Central memory CD8-positive, alpha-beta T cell (primary cell): ENCODE measurements at places on chromosomes 11 and 22.

DNA sequence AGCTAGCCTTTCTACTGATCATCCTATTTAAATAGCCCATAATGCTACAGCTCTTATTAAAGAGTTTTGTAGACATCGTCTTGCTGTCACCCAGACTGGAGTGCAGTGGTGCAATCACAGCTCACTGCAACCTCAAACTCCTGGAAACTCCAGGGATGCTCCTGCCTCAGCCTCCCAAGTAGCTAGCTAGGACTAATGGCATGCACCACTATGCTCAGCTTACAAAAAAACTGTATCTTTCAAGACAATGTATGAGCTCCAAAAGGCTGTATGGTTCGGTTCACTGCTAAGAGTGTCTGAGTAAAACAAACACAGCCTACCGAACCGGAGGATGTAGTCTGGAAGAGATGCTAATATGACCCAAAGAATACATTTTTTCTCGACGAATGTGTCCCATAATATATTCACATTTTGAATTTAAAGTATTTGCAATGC lies 2.6 kb downstream of the TAF1D start:
- DNase-seq: no peak

GRCh38 chr11:57214098-57214417 lies 23.0 kb downstream of the APLNR start:
- no peak for DNase-seq

GRCh38 chr22:20453222-20453621 lies 15.6 kb upstream of the SCARF2 start:
- DNase-seq: no peak

DNA sequence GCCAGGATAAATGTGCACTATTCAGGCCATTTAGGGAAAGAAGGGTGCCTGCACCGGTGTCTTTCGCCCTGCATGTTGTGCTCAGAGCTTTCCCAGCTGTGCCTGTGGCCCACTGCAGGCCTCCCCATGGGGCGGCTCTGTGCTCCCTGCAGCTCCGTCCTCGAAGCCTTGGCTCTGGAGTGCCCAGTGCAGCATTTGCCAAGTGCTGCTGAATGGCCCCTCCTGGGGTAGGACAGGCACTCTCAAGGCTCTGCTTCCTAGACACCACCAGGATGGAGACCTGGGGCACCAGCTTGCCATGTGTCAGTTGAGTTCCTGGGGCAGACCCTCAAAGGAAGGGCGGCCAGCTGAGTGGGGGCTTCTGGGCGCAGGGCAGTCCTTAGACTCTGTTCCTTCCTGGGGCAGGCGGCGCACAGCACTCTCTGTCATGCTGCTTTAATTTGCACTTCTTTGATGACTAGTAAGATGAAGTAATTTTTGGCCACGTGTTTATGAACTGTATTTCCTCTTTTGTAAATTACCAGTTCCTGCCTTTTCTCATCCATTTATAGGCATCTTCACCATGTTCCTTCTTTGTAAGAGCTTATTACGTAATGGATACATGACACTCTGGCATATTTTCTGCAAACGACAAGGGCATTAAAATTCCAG lies 32.1 kb upstream of the GNB1L start:
- DNase-seq: no peak

DNA sequence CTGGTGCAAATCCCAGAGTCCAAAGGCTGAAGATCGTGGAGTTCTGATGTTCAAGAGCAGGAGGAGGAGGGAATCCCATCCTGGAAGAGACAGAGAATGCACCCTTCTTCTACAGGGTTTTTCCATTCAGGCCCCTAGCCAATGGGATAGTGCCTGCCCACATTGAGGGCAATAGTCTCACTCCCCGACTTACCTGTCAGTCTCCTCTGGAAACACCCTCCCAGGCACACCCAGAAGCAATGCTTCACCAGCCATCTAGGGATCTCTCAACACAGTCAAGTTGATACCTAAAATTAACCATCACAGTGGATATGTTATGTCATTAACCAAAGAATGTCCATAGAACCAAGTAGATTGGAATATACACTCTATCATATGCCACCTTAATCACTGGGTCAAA lies 72.9 kb downstream of the FAM83F start:
- DNase-seq: no peak

GRCh38 chr11:109914809-109915653 lies 178.2 kb upstream of the ZC3H12C start:
- no peak for DNase-seq

- DNase-seq: no peak
Observed at GRCh38 chr11:15204711-15205110, 90.0 kb downstream of the INSC start.

DNA sequence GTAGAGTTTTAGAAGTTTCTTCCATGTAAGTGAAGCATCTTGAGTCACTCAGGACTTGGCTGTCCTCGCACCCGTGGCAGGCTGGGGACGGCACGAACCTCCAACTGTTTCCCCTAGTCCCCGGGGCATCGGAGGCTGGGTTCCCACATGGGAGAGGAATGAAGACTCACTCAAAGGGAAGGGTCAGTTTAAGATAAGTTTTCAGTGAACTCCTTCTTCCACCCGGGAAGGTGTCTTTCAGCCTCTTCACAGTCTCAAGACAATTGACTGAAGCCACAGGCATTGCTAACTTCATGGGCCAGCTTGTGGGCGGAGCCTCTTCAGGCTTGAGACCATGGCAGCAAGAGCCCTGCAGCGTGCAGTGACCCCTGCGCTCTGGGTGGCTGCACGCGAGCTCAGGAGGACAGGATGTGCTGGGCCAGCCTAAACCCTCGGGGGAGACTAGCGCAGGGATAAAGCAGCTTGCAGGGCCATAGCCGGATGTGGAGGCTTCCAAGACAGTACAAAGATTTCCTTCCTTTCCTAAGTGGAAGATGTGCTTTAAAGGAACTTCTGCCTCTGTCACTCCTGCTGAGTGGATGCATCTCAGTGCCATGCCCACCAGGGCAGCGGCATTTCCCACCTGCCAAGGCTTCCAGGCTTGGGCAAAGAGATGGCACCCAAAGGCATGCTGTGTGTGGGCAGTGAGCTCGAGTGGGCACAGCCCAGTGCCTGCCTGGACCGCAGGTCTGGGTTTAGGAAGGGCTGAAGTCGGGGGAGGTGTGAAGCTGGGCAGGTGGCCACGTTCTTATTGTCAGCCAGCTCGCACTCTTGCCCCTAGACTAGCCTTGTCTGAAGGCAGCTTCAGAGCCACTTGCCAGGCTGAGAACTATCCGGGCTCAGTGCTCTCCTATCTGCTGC lies 32.9 kb downstream of the PPIL2 start:
- no peak for DNase-seq

DNA sequence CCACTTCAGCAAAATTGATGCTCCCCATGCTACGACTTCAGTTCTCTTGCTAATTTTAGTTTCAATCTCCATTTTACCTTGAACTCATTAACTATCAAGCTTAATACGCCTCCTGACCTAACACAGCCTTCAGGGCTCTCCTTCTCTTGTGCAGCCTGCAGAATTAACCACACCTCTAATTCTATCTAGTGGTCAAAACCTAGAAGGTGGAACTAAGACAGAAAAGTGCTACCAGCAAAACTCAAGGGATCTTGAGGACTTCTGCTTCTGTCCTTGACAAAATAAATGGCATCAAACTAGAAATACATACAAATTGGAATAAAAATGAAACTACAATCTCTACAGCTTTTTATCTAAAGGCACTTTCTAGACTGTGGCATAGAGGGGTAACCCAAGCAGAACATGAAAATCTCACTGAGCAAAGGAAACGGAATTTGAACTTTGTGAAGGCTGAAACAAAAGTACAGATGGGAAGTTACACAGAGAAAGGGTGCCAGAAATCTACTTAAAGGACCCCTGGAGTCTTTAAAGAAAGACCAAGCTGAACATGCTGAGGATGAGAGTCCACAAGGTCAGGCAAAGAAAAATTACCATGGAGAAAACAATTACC lies 10.7 kb downstream of the CWF19L2 start:
- DNase-seq: no peak

DNA sequence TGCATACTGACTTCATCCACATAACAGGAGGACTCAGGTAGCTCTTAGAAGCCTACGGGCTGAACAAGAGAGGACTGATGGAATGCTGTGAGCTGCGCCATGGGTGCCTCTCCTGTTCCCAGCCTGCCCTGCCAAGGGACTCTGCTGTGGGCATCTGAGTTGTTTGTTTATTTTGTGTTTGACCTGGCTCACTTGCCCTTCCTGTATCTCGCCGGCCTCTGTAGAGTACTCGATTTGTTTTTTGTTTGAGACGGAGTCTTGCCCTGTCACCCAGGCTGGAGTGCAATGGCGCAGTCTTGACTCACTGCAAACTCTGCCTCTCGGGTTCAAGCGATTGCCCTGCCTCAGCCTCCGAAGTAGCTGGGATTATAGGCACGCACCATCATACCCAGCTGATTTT lies 1.8 kb downstream of the TTC38 start:
- no peak for DNase-seq

DNA sequence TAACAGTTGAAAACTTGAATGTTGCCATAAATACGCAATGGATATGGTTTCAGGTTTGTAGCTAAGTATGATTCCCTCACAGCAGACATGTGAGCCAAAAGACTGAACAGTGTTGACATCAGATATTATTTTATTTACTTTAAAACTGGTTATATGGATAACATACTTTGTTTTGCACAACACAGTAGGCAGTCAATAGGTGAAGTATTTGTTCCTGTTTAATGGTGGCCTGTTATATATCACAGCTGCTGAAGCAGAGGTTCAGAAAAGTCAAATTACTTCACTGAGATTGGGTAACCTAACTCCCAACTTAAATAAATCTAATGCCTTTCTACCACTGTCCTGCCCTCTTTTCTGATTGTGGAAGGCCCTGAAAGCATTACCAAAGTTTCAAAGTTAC lies 44.6 kb downstream of the YAP1 start:
- DNase-seq: no peak

DNA sequence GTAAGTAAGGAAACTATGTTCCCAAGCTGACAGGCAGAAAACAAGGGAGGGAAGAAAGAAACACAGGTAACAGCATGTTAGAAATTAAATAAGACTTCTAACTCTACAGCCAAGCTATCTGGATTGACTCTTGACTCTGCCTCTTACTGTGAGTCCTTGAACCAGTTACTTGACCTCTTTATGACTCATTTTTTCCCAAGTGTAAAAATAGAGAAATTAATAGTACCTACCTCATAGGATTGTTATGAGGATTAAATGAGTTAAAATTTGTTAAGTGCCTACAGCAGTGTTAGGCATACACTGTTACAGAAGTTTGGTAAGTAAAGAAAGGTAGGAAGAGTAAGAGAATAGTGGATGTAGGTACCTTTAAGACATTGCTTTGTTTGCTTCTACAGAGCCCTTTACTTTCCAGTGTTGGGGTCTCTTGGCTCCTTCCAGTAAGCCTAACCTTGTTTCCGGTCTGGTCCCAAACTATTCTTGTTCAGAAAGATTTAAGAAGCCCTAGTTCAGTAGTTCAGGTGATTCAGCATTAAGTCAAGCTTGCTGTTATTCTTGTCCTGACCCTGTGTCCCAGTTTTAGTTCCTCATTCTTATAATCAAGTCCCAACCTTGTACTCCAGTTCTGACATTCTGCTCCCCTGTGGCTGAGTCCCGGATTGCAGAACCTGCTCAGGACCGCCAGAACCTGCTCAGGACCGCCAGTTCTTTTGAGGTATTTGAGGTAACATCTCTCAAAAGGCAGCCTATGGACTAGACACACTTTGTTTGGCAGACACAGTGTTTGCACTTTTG lies 963.4 kb upstream of the CCDC90B start:
- no peak for DNase-seq

GRCh38 chr22:20110359-20110985 lies 5.4 kb upstream of the RANBP1 start:
- no peak for DNase-seq

GRCh38 chr11:100066399-100066798 lies 620.7 kb upstream of the ARHGAP42 start:
- DNase-seq: no peak

DNA sequence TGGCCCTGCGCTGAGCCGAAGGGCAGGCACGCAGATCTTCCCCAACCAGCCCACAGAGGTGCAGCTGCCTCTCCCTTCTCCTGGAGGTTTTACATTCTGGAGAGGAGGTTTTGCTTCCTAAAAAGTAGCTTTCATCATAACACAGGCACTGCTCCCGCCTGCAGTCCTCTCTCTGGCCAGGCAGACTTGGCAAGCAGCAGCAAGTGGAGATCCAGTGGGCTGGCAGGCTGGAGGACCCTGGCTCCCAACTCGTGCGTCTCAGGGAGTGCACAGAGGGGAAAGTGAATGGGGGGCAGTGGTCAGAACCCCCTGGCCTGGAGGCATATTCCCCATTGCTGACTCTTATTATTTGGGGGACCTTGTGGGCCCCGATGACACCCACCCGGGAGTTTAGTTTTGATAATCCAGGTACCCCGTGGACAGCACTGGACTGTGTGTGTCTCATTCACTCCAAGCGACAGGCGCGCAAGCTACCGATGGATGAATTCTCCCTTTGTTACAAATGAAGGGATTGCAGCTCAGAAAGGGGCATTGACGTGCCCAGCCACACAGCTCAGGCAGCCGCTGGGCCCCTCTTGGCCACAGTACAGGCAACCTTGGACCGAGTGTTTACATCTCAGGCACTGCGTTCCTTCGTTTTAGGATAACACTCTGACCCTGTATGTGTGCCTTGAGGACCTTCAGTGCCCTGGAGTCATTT lies 1223.9 kb downstream of the BRD1 start:
- no peak for DNase-seq

DNA sequence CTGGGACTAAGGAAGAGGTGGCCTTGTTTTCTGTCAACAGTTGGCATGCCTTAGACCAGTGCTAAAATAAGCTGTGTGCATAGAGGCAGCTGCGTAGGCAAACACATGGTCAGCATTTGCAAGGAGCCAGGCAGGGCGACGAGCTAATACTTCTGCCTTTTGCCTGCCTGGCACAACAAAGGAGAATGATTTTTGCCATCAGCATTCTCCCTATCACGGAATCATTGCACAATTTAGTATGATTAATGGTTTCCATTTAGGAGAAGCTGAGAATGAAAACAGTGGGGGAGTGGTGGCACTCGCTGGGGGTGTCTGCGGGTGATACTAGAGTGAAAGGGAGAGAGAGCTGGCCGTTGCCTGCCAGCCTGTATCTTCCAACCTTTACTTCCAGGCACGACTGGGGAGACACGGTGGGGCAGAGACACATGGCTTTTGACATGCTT lies 336.0 kb downstream of the CADM1 start:
- DNase-seq: no peak

- no peak for DNase-seq
Observed at GRCh38 chr11:72519220-72519881, 85.0 kb upstream of the CLPB start.

GRCh38 chr11:48033918-48034341 lies 53.6 kb downstream of the PTPRJ start:
- DNase-seq: no peak

GRCh38 chr11:26801601-26802000 lies 79.7 kb upstream of the SLC5A12 start:
- no peak for DNase-seq

GRCh38 chr22:35539487-35539886 lies 1.1 kb upstream of the RASD2 start:
- DNase-seq: no peak

- peak; percentile 5 for DNase-seq
Observed at GRCh38 chr22:22704156-22704946, 59.9 kb downstream of the GGTLC2 start.

DNA sequence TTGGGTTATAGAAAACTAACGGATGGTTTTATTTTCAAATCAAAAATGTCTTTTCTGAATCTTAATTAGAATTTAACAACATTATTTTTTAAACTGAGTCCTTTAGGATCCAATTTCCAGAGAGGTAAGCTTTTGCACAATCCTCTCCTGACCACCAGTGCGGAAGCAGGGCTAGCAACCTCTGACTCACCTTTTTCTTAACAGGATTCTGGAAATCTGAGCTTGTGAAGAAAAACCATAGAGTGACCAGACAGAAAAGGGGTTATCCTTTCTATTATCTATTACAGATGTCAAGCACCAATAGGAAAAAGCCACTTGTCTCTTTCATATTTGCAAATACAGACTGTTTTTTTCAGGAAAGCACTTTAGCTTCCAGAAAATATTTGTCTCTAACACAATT lies 25.3 kb downstream of the ALG9 start:
- no peak for DNase-seq
